ENCODE measurements at places on chromosomes 11 and 22.

DNA sequence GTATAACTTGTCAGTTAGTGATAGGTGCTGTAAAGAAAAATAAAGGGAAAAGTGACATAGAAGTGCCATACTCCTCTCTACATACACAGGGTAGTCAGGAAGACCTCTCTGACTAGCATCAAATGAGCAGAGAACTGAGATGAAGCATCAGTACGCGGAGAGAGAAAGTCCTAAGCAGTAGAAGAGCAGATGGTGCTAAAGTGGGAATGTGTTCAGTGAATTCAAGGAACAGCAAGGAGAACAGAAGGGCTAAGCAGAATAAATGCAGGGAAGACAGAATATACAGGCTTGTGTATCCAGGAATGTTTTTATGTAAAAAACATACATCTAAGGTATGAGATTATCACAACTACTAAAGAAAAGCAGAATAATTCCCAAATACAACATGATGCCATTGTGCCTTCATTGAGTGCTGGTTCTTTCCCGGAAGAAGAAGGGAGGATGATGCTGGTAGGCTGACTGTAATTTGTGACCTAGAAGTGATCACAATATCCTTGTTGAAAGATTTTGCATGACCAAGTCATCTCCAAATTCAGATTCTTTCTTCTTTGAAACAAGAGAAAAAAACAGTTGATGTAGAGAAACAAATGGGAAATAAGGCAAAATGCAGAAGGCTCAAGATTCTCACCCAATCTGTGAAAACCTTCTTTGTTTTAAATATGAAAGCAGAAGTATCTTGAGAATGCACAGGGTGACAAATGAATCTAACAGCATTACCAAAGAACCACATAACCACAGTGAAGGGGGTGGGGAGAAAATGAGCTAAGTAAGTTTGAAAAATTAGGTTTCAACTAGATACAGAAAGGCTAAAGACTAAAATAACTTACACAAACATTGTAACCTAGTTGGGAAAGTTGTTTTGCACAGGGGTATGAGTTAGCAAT lies 20.5 kb downstream of the MRE11 start:
- DNase-seq = no peak

- DNase-seq = no peak
Measured at GRCh38 chr22:38766076-38766777, 10.4 kb upstream of the SUN2 start.

- DNase-seq = no peak
Measured at GRCh38 chr11:64291752-64292459, 804 bp downstream of the KCNK4 start.

- no peak for DNase-seq
Measured at GRCh38 chr22:35839841-35840301, 122.2 kb downstream of the APOL5 start.

- DNase-seq = no peak
Measured at GRCh38 chr11:35474688-35475087, 50.7 kb downstream of the PAMR1 start.

- DNase-seq = no peak
Measured at GRCh38 chr11:119175493-119176077, 7.1 kb downstream of the NLRX1 start.

GRCh38 chr22:32764330-32765131 lies 37.0 kb upstream of the TIMP3 start:
- no peak for DNase-seq

- no peak for DNase-seq
Measured at GRCh38 chr11:125935056-125935455, 10.8 kb upstream of the VSIG10L2 start.

DNA sequence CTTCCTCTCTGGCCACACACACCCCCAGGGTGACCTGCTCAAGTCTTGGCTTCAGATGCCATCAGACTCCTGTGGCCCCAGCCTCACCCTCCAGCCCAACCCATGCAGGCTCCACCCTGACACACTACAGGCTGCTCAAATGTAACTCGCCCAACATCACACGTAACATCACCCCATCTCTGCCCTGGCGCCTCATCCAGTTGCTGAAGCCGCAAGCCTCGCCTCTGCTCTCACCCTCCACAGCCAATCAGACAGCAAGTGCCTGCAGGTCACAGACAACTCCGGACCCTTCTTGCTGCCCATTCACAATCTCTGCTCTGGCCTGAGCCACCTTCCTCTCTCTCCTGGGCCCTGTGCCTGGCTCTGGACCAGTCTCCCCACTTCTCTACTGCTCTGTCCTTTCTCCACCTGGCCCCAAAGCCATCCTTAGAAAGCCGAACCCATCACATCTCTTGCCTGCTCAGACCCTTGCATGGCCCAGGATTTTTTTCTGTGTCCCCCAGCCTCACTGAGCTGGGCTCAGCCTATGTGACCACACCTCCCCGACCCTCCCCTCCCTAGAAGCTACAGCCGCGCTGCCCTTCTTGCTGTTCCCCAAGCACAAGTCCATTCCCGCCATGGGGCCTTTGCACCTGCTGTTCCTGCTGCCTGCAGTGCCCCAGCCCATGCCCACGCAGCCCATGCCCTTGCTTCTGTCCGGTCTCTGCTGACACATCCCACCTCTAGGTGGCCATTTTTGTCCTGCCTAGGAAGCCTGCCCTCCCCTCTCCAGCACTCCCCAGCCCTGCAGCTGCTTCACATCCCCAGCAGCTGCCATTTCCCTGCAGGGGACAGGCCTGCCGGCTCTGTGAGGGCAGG lies 333.9 kb downstream of the CTTN start:
- no peak for DNase-seq

- no peak for DNase-seq
Measured at GRCh38 chr11:71502871-71503435, 24.1 kb upstream of the KRTAP5-7 start.

DNA sequence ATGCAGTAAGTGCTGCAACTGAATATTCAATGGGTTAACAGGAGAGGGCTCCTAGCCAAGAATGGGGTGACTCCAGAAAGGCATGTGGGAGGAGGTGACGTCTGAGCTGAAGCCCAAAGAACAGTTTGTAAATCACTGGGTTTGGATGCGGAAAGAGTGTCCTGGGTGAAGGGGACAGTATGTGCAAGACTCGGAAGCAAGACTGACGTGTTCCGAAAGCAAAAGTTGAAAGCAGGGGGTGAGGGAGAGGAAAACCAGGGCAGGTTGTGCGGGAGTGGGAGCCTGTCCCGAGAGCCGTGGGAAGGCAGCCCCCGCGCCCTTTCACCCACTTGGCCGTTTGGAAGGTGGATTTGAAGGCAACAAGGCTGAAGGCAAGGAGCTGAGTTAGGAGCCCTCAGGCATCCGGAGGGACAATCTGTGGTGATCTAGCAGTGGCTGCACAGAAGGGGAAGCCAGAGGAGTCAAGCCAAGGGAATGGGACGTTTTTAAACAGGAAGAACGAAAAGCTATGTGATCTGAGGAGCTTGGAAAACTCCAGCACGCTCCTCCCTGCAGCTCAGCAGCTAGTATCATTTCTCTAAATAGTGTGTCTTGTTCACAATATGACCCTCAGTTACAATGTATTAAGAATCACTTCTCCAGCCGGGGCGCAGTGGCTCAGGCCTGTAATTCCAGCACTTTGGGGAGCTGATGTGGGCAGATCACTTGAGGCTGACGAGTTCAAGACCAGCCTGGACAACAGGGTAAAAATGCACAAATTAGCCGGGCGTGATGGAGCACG lies 7.7 kb downstream of the SLC25A18 start:
- DNase-seq = no peak

DNA sequence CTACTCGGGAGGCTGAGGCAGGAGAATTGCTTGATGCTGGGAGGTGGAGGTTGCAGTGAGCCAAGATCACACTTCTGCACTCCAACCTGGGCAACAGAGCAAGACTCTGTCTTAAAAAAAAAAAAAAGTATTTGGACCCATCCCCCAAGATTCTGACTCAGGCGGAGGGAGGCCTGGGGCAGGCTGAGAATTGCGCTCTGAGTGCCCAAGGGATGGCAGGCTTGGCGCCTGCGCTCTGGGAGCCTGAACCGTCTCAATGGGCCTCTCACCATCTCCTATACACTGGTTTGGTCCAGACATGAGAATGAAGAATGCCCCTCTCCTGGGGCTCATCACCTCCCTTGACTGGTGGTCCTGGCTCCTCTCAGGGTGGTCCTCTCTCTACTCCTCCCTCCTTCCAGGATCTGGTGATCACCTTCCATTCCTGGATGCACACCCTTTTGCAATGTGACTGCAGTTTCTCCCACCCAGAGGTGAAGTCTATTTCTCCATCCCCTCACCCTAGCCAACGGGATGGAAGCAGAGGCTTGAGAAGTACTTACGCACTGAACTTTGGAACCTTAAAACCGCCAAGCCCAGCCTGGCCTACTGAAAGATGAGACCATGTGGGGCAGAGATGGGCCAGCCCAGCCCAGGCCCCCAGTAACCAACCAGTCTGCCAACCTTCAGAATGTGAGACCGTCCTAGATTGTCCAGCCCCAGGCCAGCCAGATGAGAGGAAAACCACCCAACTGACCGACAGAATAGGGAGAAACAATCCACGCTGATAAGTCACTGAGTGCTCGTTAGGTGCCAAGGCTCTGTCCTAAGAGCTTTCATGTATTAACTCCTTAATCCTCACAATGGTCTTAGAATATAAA lies 4.9 kb downstream of the POLR3H start:
- DNase-seq = no peak

GRCh38 chr11:106159836-106160235 lies 82.4 kb downstream of the AASDHPPT start:
- no peak for DNase-seq

DNA sequence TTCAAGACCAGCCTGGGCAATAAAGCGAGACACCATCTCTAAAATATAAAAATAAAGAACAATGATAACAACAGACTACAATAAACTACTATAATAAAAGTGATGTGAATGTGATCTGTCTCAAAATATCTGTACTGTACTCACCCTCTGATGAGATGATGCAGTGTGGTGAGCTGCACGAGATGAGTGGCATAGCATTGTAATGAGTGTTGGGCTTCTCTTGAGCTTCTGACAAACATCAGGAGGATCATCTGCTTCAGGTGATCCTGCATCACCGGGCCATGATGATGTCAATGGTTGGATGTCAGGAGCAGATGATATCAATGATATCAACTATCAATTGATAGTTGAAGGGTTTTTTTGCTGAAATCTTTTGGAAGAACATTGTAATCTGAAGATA lies 52.4 kb upstream of the INCENP start:
- DNase-seq = no peak

- DNase-seq = no peak
Measured at GRCh38 chr11:61549177-61549576, 31.7 kb downstream of the SYT7 start.

DNA sequence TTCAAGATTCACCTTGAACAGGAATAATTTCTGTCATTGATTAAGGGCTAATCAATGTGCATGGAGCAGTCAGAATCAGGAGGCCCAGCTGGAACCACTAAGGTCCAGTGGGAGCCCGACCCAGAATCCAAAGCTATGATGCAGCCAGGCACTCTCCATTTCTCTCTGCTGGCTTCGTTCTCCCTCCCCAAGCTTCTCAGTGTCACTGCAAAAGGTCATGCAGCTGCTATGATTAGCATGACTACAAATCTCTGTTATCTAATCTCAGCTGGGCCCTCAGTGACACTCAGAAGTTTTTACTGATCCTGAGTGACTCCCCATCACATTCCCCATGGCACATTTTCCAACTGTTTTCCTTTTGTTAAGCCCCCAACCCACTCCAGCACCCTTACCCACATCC lies 31.1 kb upstream of the PRSS23 start:
- DNase-seq = no peak

DNA sequence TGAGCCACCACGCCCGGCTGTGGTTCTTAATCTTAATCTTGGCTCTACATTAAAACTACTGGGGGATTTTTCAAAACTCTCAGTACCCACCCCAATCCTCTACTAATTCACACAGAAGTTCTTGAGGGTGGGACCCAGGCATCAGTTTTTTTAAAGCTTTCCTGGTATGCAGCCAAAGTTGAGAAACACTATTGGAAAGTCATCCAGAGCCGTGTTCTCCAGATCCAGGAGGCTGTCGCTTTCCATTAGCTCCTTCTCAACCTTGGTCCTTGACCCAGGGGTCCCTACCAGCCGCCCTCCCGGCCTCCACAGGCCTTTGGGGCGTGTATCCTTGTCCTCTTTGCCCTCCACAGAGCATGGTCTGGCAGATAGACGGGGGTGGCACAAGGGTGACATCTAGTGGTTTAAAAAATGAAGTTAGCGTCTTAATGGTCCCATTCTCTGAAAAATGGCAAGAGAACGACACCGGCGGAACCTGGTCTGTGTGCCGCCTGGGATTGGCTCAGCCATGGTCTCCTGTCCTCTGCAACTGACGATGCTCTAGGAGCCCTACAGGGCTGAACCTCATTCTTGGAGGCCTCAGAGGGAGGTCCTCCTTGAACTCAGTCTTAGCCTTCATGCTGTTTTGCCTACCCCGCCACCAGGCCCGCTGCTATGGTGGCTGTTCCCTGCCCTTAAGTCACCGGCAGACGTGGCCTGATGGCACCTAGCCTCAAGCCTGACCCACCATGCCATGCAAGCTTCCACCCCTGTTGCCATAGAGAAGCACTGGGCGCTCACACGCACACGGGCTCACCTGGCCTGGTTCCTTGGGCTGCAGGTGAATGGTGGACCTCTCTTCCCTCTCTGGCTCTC lies 152.0 kb upstream of the SYN3 start:
- DNase-seq = no peak

DNA sequence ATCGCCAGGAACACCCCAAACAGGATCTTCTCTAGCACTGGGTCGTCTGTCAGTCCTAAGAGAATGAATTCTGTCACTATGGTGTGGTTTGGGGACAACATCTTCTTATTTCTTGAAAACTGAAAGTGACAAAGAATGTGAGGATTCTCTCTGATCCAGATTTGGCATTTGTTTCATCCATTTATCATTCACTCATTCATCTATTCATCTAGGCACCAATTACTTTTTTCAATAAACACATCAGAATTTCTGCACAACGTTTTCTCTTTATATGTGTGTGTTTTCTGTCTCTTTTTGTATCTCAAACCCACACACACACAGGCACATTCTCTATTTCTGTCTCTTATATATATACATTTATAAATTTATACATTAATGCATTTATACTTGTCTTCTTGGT lies at the start of gene OR5M10:
Gene OR5M10, minus strand, starts transcription at position 101 of the 400 bp plus-strand sequence. Its CDS starts 0 bp downstream, at position 101.
- DNase-seq = no peak

- no peak for DNase-seq
Measured at GRCh38 chr22:32986766-32987040, 71.5 kb downstream of the SYN3 start.

DNA sequence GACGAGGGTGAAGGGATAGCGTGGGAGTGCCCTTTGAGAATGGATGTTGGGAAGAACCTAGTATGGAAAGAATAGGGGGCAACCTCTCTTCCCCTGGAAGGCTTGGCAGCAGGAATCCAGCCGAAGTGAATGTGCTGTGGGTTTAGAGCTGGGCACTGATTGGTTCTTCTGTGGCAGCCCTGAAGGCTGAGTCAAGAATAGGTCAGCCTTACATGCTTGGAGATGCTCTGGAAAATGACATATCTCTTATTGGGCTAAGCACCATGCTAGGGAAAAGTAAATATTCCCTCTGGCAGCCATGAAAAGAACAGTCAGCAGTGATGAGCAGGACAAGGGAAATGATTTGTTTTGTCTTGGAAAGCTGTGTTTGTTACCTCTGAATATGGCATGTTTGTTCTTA lies 149.5 kb downstream of the COMMD9 start:
- DNase-seq = no peak

DNA sequence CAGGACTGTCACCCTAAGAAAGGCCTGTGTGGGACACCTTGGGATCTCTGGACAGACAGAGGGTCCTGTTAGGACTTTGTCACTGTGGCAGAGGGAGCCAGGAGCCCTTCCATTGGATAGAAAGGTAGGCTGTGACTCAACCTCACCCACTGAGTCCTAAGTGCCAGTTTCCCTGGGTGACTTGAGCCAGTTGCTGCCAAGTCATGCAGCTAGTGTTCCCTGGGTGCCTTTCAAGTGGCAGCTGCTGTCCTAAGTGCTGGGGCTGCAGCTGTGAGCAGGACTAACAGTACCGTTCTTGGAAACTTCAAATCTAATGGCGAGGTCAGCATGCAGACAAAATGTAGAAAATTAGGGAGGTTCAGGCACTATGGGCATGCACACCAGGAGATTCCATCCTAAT lies 393.7 kb downstream of the TMEM135 start:
- DNase-seq = no peak
